ENCODE measurements at places on chromosomes 4 and X.

DNA sequence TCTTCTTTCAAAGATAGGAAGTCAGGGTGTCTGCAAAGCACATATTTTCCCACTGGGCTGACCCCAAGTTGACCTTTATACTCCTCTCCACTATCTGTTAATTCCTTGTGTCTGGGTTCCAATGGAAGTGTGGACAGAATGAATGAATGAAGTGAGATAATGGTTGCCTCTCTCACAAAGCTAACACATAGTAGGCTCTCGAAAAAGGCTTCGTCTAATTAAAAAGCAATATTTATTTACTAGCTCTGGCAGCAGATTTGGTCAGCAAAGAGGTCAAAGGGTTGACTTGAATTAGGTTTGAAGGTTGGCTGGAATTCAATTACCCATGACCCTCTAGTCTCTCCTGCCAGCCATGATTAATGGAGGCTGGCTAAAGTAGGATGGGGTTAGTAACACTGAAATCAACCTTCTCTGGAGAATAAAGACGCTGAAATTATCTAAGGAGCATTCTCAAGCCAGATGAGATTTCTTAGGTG is 280.3 kb upstream of the KLF3 start:
- DNase-seq, result no peak

DNA sequence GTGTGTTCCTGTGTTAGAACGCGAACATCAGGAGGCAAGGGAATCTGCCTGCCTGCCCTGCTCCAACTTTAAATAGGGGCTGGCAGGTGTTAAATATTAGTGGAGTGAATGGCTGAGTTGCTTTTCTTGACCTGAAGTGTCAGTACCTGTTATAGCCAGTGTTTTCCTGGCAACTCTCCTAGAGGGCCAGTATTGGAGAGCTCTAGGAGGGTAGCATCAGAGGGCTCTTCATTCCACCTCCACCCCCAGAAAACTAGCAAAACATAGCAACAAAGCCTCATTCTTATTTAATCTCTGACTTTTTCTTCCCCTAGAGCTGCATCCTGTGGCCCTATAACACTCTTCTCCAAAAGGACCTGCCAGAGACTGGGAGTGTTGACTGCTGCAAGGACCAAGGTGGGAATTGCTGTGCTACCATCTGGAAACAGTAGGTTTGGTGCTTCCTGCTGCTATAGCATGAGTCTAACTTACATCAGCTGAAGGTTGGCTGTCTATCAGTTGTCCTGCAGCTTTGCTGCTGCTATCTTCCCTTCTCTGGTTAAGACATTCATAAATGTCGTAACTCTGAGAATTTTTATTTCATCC is 33.5 kb downstream of the SGMS2 start:
- DNase-seq, result no peak

DNA sequence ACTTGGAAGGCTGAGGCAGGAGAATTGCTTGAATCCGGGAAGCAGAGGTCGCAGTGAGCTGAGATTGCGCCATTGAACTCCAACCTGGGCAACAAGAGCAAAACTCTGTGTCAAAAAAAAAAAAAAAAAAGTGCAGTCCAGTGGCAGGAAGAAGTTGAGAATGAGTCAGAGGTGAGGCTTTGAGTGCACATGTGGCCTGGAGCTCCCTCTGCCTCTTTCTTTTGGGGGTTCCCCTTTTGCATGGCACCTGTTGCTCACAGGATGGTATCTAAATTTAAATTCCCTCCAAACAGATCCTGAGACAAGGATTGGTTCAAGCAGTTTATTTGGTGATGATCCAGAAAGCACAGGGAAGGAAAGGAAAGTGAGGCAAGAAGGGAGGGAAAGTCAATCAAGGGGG is 151.4 kb upstream of the STX18 start:
- no peak for DNase-seq

DNA sequence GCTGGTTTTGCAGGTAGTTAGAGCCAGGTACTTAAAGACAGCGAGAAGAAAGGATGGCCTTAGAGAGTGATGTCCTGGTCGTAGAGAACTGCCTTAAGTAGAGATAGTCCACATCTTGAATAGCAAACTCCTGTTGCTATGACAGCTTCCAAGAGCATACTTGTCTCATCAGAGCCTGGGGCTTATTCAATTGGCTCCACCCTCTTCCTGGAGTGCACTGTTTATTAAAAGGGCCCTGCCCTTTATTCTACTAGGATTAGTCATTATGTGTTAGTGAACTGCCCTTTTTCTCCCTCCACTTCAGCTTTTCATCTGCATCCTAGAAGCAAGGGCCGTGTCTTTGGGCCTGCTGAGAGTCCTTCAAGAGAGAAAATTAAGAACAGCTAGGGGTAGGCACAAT is 94.5 kb upstream of the EOLA2 start:
- no peak for DNase-seq

GRCh38 chrX:134971926-134972325 is 18.9 kb upstream of the SMIM10 start:
- no peak for DNase-seq

- DNase-seq, result no peak
Measured at GRCh38 chr4:137000432-137000831, 531.9 kb downstream of the PCDH18 start.

DNA sequence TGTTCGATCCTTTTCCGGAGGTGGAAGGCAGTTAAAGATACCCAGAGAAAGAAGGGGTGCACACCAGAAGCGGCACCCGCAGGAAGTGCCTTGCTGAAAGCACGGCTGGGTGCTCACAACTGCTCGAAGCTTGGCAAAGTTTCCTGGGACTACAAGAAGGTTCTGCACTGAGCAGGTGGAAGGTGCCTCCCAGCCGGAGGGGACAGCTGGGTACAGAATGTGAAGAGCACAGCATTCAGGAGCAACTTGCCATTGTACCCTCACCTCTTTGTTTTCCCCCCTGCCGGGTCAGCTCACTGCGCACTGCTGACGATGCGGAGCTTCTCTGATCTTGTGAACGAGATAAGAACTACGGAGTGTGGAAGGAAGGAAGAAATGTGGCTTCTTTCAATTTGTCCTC is 289.2 kb downstream of the FBXW7 start:
- DNase-seq, result no peak

DNA sequence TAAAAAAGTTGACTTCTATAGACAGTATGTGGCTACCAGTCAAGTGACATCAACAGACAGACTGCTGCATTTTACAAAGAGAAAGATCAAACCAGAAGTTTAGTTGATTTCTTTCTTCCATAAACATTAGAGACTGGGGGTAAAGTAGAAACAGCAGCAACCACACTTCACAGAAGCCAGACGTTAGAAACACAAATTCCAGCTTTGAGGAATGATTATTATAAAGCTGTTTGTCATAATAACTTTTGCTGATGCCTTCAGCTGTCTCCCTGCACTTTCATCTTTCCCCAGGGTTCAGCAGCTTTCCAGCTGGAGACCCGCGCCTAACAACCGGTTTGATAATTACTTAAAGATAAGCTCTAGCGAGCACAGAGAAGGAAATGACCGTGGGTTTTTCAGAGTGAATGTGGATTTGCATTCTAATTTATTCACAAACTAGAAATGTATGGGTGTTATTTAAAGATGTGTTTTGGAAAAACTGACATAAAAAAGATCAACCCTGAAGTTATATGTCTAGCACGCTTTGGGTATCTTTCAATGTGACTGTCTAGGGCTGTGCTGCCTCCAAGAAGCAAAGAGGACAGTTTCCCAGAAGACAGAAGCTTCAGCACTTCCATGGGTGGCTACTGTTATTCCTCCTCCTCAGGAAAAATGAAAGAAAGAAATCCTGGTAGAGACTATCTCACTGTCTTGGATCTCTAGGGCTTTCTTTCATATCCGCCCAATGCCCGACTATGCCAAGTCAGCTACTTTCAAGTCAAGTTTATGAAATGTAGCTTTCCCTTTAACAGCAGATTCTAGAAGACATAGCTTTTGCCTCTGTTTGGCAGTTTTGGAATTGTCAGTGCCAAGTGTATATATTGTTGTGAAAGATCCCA is 15.0 kb upstream of the ENAM start:
- no peak for DNase-seq

GRCh38 chrX:129590596-129590995 is 50.5 kb downstream of the OCRL start:
- DNase-seq, result no peak

- no peak for DNase-seq
Measured at GRCh38 chrX:105696870-105697269, 125.5 kb upstream of the NRK start.

DNA sequence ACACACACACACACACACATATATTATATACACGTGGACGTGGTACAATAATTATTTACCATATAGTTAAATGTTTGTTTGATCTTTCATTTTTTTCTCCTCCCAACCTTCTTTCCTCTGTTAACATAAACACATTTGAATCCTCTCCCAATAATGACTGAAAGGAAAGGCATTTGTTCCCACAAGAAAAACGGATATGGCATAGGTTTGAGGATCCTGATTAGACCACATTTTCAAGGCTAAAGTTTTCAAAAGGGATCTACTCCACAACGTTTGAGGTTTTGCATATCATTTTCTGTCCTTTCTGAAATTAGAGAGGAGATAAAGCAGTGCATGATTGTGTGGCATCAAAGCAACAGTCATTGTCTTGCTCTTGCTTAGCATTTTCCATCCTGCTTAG is 1883.4 kb downstream of the STIM2 start:
- DNase-seq, result no peak

DNA sequence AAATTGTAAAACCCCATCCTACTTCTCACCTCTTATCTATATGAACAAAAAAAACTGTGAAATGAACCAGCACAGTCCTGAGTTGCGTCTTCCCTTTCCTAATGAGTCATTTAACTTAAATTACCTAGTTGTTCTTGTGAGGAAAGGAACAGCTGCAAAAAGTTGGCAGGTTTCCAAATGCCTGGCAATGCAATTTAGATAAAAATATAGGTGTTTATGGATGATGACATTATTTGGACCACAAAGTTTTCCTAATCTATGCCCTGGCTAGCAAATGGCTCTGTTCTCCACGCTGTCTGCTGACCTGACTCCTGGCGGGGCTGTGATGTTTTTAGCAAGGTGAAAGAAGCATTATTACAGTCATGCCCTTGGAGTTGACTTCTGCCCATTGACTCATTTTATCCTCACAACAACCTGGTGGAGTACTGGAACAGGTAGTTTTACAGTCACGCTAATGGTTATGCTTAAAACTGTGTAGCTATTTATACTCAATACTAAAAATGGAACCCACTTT is 29.8 kb upstream of the RELL1 start:
- no peak for DNase-seq

DNA sequence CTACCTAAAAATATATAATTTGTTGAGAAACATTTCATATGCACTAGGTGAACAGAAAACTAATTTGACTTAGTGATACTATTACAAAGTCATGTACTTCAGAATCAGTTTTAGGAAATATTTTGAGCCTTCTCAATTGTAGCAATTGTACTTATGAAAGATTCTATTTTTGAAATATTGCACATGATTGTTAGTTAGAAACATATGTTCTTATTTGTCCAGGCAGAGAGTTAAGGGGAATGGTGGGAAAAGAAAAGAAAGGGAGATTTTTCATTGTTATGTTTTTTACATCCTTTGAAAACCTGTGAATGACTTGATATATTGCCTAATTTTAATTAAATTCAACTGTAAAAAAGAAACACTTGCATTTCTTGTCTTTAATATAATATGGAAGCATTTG is 66.0 kb downstream of the GLRB start:
- DNase-seq, result no peak

DNA sequence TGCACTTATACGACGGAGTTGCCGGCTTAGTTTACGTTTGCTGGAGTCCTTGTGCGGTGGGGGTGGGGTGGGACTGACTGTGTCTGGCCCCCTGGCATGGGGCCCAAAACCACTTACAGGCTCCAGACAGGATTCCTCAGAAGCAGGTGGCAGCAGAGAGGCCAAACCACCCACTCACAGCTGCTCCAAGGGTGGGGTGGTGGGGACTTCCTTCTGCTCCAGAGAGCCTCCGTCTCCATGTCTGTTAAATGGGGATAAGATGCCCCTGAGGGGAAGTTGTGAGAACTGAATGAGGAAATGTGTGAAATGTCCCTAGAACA is 36.7 kb downstream of the PSAPL1 start:
- no peak for DNase-seq

GRCh38 chrX:11438767-11439166 is 145.6 kb downstream of the AMELX start:
- DNase-seq, result no peak

DNA sequence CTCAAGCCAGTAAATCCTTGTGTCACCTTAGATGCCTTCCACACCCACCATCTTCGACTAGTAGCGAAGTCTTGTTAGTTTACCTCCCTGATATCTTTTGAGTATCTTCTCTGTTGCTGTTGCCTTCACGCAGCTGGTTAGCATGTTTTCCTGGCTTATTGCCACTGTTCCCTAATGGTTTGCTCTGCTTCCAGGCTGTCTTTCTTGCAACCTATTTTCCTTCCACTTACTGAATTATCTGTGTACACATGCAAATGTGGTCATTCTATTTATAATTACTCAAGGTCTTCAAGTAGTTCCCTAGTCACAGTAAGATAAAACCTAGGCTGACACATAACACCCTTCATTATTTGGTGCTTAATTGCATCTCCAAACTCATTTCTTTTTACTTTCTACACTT is 89.5 kb downstream of the UGT8 start:
- DNase-seq, result no peak

GRCh38 chrX:20362268-20363267 is 95.9 kb upstream of the RPS6KA3 start:
- DNase-seq, result no peak

DNA sequence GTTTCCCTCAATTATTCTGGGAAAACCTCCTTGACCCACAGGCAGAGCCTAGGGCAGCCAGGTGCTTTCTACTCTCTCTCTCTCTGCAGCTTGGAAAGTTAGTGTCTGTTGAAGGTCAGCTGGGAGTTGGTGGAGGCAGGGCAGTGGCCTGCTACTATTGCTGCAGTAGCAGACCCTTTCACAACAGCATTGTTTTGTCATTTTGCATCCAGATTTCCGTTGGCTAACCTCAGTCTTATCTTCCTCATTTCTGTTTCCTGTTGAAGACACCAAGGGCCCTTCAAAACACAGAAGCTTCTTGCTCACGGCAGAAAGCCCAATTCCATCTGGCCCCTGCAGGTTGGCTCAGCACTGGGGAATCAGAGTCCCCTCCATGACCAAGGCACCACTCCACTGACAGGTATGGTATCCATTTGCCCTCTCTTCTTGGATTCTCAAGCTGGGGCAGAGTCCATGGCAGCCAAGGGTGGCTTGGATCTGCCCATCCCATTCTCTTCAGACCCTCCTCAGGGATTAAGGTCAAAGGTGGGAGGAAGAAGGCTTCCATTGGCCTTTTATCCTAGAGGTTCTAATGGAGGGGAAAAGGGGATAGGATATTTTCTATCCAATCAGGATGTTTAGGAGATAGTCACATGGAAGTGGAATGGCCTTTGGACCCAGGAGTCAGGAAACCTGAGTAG is 24.6 kb downstream of the VSIG4 start:
- DNase-seq, result no peak

DNA sequence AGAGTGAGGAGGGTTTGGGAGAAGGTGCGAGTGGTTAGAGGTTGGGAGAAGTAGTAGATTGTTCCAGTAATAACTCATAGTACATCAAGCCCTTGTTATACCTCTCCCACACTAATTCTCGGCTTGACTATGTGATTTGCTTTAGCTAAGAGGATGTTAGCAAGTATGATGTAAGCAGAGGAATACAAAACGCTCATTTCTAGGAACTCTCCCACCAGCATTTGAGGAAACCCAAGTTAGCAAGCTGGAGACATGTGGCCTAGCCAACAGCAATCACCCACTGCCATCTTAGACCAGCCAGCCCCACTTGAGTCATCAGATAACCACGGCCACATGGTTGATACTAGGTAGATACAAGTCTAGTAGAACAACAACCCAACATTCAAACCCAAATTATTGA is 14.2 kb downstream of the FTHL17 start:
- no peak for DNase-seq
